ENCODE measurements at places on chromosomes 4 and X.
A peak's percentile ranks its signal among the peaks of the same experiment; 100 is the strongest.

- no peak for DNase-seq
Measured at GRCh38 chr4:56042225-56042624, 93.5 kb downstream of the CEP135 start.

DNA sequence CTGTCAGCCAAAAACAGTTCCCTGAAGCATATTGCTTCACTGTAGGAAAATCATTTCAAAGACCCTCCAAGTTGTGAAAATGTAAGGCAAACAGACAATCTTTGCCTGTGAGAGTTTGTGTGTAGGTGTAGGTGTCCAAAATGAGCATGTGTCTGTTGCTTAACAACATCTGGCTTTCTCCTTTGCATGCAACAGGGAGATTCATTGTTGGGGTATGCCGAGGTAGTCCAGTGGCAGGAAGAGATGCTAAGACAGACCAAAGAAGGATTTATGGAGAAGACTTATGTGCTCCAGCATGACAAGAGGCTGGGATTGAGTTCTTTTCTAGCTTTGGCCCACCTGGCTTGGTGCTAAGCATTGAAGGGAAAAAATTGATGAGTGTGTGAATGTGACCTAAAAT lies 29.8 kb upstream of the SMAD1 start:
- DNase-seq, result no peak

- DNase-seq, result no peak
Measured at GRCh38 chr4:101256222-101256621, 91.1 kb downstream of the PPP3CA start.

DNA sequence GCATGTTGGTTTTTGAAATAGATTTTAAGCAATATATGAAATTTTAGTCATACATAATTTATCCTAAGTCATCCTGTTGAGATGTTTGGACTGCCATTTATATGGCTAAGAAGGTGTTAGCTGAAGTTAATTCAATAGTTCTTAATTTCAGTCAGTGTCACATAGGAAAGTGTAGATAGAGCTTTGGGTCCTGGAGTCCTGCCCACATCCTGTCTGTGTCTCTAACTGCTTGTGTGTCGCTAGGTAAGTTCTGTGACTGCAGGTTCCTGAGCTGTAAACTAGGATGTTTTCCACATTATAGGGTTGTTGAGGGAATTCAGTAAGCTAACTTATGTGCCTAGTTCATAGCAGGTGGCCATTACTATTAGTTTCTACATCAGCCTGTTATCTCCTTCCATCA lies 20.7 kb downstream of the OFD1 start:
- DNase-seq, result no peak

DNA sequence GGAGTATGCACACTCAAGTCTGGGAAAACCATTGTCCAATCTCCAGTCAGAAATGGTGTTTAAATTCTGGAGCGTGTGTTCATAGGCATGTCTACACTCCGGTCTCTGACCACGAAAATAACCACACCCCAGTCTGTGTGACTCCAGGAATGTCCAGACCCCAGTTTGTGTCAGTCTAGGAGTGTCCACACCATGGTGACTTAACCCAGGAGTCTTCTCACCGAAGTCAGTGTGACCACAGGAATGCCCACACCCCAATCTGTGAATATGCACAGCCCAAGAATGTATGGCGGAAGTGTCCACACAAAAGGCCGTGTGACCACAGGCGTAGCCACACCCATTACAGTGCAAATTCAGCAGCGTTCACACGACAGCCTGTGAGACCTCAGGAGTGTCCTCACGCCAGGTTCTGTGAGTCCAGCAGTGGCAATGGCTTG lies 11.4 kb downstream of the FTSJ1 start:
- no peak for DNase-seq

GRCh38 chr4:66574145-66574978 lies 904.1 kb upstream of the EPHA5 start:
- DNase-seq, result no peak

DNA sequence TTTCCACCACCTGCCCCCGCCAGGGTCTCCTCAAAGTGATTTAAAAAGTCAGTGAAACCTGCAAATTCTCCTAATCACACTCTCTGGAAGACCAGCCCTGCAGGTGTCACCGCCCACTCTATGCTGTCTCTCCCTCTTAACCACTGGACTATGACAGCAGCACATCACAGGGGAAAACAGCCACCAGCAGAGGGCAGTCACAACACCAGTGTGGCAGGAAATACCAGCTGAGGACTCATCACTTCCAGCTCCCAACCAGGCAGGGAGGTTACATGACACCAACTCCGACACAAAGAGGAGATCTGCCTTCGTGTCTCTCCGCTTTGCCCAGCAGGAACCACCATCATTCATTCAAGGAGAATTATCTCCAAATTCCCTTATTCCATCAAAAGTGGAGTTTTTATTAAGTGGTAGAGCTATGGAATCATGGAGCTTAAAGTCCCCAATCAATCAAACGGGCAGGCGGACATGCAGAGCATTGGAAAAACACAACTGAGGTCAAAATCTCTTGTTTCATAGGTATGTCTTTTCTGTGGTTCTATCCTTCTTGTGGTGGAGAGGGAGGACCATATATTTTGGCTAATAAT lies 91.3 kb downstream of the NSUN7 start:
- peak; percentile 59 for DNase-seq

DNA sequence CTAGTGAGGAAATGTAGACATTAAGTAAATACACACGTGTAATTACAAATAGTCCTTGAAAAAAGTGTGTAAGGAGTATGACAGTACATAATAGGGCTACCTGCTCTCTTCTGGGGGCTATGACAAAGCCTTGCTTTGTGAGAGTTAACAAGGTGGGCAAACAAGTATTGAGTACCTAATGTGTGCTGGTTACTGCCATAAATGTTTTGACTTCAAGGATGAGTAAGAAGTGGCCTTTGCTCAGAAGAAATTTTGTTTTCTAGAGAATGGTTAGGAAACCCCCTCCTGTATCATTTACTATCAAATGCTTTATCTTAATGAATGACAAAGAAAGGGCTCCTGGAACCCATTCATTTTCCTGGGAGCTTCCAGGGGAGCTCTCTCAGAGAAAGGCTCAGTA lies 167.0 kb upstream of the CASK start:
- no peak for DNase-seq

GRCh38 chr4:98728871-98729270 lies 70.5 kb upstream of the TSPAN5 start:
- no peak for DNase-seq

DNA sequence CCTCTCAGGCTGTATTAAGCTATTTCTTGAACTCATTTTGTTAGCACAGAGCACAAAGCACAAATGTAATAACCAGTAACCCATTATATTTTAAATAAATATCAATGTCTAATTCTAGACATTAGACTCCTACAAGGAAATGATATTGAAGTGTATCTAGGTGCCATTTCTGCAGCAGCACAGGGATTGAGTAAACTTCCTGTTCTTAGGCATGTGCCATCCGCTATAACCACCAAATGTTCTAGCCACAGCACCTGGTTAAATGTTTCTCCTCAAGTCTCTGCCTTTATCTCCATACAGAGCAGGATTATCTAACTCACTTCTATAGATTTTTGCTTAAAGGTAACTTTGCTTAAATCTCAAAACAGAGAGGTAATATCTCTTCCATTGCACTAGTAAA lies 51.4 kb downstream of the SGMS2 start:
- DNase-seq, result no peak

DNA sequence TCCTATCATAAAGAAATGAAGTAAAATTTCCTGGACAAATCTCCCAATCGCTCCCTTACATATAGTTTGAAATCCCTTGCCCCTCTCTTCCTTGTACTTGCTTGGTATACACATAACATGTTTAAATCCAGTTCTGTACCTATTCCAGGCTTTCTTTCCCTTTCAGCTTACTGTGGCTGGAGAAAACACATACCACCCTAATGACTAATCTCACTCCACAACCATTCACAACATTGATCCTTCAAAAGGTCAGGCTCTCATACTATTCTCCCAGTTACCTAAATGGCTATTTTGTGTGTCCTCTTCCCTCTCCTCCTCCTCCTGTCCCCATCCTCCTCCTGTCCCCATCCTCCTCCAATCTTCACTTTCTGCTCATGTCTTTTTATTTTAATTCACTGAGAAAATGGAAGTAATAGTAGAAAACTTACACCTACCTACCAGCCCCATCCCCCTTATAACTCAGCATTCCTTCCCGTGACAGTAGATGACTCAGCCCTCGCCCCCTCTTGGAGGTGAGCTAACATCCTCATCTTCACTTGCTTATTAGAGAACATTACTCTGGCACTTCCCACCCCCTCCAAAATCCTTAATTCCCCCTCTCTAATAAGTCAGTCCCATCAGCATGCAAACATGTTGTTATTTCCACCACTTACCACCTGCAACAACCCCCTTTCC lies 77.5 kb downstream of the IL15 start:
- no peak for DNase-seq

- DNase-seq, result no peak
Measured at GRCh38 chr4:1998296-1998695, 10.5 kb downstream of the NELFA start.

DNA sequence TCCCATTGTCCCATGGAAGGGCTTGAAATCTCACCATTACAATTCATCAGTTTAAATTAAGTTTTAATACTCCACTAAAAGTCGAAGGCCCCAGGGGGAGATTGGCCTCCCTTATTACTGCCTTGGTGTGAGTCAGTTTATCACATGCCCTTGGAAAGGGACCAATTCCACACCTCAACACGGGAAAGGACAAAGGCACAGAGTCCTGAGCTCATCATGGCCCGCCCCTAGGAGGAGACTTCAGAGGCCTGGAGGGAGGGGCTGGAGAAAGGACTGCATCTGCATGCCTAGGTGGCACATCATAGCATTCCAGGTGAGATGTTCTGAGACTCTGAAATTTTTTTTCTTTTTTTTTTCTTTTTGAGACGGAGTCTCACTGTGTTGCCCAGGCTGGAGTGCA lies 2.8 kb upstream of the SEL1L3 start:
- DNase-seq, result no peak

DNA sequence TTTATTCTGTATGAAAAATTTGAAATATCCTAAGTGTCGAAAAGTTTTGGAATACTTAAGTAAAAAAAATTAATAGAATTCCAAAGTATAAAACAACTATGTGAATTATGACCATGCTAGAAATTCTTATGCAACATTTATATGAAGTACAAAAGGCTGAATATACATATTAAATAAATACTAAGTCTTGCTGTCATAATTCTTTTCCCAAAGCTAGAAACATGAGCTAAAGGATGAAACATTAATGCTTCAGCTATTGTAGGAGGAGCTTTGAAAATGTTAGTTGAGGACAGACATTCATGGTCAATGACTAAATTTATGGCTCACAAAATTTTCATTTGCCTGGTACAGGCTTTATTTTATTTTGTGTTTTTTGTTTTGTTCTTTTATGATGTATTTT lies 207.3 kb downstream of the GABRB1 start:
- no peak for DNase-seq

DNA sequence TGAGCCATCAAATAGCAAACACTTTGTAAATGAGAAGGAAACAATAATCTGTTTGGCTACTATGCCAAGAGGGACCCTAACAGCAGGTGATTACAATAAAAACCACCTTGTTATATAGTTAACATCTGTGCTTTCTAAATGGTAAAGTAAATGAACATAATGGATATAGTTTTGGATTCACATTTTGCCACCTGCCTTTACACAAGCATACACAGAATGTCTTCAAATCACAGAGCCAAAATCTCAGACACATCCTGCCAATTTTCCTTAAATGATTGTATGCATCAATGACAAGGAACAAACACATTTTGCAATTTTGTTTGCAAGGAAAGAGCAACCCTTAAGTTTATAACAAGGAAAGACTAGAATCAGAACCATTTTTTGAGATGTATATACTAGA lies 334.2 kb downstream of the FSTL5 start:
- DNase-seq, result no peak

DNA sequence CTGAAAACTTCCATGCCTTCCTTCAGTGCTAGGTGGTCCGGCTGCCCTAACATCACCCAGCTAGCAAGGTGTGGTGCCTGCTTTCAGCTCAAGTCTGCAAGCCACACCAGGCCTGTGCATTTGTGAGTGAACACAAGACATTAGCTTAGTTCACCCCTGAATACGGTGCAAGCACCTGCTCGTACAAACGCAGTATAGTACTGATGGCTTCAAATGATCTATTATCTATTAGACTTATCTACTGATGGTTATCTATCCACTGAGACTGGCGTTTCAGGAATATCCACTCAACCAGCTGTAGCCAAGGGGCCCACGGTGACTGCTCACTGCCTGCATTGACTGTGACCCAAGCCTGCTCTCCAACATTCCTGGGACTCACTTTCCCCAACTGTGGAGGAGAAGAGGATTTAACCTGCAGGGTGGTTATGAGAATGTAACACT lies 155.9 kb downstream of the SHOX start:
- DNase-seq, result no peak

DNA sequence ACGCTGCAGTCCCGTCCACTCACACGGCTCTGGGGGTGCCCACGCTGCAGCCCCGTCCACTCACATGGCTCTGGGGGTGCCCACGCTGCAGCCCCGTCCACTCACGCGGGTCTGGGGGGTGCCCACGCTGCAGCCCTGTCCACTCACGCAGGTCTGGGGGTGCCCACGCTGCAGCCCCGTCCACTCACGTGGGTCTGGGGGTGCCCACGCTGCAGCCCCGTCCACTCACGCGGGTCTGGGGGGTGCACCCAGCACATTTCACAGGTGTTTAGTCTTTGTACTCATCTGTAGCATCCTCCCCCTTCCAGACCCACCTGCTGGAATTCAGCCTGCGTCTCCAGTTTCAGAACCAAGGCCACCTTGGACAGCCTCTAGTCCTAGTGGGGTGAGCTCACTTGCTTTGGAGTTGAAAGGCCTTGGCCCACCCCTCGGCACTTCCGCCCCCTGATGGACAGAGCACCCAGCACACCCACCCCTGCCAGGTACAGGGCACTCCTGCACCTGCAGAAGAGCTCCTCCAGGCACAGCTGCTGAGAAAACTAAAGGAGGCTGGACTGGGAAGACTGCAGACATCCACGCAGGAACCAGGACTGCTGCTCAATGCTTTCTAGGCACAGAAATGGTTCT lies 73.0 kb downstream of the ABLIM2 start:
- no peak for DNase-seq

DNA sequence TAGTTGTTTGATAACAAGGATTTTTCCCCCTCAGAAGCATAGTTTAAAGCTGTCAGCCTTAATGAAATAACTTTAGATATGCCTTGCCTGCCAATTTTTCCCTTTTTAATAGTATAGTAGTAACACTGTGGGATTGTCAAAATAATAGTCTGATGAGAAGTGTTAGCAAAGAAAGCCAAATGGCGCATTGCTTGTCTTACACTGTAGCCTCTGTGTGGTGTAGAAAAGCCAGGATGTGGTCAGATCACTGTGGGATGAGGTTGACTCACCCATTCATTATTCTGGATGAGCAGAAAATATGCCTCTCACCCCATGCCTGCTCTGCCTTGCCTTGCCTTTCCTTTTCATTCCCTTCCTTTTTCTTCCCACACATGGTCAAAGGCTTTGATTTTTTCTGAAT lies 257.8 kb upstream of the NRK start:
- no peak for DNase-seq

GRCh38 chr4:86967073-86967472 lies 32.3 kb downstream of the AFF1 start:
- DNase-seq, result no peak

GRCh38 chr4:38782452-38783108 lies at the start of gene TLR10:
Gene TLR10, minus strand, starts transcription at chr4:38782990. Its CDS starts 7,400 bp downstream, at chr4:38775590.
- no peak for DNase-seq

- DNase-seq, result no peak
Measured at GRCh38 chr4:70405765-70406164, 8.0 kb downstream of the OPRPN start.

GRCh38 chr4:42643685-42644084 lies 13.2 kb downstream of the ATP8A1 start:
- DNase-seq, result peak; percentile 51
